ENCODE measurements at places on chromosomes 2 and 18.

DNA sequence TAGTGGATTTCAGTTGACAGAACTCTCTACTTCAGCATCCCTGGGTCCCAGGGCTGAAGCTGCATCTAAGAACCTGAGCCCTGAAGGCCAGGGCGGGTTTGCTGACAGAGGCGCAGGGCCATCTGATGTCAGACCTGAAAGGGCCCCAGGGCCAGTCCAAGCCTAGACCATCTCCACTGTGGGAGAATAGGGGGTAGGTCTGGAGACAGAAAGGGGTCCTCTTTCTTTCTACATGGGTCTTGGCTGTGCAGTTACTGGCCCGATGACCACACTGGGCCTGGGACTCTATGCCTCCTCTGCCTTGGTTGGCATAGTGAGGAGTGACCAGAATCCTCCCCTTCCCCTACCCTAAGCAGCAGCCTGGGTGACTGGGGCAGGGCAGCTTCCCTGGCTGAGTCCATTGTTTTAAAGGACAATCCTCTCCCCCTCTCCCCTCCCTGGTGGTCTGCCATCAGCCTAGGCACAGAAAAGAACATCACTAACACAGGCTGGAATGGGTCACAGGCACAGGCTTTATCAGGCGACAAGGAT is 34.5 kb downstream of the HS1BP3 start:
- DNase-seq = no peak

GRCh38 chr2:208280234-208280633 is 14.2 kb downstream of the PIKFYVE start:
- DNase-seq = no peak

DNA sequence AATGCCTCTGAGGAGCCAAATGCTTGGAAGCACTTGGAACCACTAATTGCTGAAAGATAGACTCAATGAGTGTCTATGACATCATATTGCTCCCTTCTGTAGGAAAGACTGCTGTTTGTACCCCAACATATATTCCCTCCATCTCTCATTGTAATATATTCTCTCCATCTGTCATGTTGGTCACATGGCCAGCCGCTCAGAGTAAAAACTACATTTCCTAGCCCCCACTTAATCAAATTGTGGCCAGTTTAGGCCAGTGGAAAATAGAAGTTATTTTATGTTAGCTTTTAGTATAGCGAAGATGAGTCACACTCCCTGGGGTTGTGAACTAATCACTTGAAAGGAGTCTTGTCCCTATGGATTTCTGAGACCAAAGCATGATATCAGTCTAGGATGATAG is 160.2 kb downstream of the HNMT start:
- no peak for DNase-seq

GRCh38 chr2:235325151-235325550 is 168.7 kb upstream of the AGAP1 start:
- DNase-seq = no peak

DNA sequence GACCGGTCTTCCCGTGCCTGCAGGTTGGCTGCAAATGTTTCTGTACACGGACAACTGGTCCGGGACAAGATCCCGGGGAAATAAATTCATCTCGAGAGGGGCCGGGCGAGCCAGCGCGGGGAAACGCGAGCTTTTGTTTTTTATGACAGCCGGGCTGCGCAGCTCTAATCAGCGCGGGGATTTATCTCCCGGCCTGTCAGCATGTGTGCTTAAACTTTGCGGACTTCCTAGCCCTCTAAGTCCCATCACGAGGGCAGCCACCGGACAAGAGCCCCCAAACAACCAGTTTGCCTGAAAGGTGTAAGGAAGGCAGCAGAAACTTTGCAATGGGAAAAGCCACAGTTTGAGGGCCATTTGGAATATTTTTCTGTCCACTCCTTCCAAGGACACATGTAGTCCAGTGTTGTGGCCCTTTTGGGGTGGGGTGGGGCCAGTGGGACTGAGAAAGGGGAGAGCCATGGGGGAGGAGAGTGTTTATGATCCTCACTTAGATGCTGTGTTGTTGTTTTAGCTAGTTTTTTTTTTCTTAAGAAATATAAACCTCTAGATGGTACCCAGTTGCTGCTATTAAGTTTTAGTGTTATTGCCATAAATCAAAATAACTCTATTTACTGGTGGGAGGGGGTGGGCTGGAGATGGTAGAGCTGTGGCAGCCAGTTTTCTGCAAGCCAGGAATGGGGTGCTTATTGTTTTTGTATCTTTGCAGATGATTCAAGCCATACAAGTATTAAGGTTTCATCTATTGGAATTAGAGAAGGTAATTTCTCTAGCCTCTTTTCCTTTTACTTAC is 6.0 kb downstream of the MEIS1 start:
- no peak for DNase-seq

DNA sequence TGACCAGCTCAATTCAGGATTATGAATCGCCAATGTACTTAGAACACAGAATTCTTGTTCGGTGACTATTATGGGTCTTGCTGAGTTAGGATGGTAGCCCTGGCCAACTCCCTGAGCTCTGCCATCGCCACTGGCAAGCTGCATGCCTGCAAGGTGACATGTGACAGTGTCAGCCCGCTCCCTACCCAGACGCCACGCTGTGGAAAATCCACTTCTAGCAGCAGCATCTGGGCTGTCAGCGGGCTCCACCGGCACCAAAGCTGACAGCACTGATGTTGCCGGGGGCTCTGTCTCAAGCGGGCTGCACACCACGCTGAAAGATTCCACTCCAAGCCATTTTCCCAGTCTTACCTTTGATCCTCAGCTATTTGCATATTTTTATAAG is 100.7 kb downstream of the MYT1L start:
- no peak for DNase-seq

- DNase-seq = no peak
Observed at GRCh38 chr2:152499896-152500735, 165.1 kb downstream of the FMNL2 start.

All from activated T-cell treated with anti-CD3 and anti-CD28 coated beads for 4 hours (primary cell).